ENCODE measurements at places on chromosomes 3 and 15.
A peak's percentile ranks its signal among the peaks of the same experiment; 100 is the strongest.

- no peak overlapping the region for H3K27ac ChIP-seq
- H3K27me3 ChIP-seq = peaks cover 29% of the 10 kb centered on the region
- DNase-seq = peak; percentile 14
- no peaks in the 10 kb centered on the region for H3K4me1 ChIP-seq
- no peak overlapping the region for H3K4me3 ChIP-seq
Measured at GRCh38 chr15:79283252-79284048, 928 bp downstream of the ANKRD34C start.

- no peaks in the 10 kb centered on the region for H3K36me3 ChIP-seq
- no peak overlapping the region for H3K4me3 ChIP-seq
- H3K4me1 ChIP-seq = peaks cover 30% of the 10 kb centered on the region
Measured at GRCh38 chr15:31214158-31214863, 112.3 kb upstream of the KLF13 start.

DNA sequence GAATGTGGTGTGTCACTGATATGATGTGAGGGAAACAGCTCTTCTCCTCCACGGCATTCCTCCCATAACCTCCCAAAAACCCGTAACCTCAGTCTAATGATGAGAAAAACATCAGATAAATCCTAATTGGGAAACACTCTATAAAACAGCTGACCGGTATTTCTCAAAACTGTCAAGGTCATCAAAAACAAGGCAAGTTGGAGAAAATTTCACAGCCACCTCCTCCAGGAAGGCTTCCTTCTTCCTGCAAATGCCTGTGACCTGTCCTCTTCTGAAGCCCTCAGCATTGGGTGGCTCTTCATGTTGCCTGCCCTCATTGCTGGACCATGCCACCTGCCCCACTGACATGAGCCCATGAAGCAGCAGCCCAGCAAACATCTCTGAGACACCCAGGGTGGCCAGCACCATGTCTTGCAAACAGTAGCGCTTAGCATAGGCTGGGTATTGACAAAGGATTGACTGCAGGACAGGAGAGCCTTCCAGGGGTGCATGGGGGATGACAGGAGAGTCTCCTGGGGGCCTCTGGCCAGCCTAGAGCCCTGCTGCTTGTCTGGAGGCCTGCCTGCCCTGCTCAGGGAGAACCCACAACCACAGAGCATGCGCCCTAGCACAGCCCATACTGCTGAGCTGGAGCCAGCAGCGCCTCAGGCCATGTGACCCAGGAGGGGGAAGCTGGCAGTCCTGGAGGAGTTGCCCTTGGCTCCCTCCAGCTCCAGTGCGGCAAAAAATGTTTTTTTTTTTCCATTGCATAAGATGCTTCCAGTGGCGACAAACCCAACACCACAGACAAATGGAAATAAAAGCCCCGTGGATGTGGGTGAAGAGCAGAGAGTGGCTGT is 49.7 kb downstream of the XXYLT1 start:
- no peaks in the 10 kb centered on the region for H3K27me3 ChIP-seq
- no peaks in the 10 kb centered on the region for H3K4me1 ChIP-seq
- H3K4me3 ChIP-seq = no peak overlapping the region
- no peak for DNase-seq
- H3K27ac ChIP-seq = no peak overlapping the region

DNA sequence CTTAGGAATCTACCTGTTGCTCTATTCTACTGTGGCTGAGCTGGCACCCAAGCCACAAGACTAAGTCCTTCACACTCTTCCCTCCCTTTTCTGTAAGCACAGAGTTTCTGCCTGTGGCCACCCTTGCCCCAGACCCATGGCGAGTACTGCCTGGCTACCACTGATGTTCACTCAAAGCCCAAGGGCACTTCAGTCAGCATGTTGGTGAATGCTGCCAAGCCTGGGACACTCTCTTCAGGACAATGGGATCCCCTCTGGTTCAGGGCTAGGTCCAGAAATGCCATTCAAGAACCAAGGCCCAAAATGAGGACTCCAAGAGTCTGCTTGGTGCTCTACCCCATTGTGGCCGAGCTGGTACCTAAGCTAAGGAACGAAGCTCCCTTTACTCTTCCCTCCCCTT is 184.2 kb downstream of the FGF12 start:
- H3K4me1 ChIP-seq = no peaks in the 10 kb centered on the region
- H3K36me3 ChIP-seq = no peaks in the 10 kb centered on the region
- H3K27ac ChIP-seq = no peak overlapping the region
- no peaks in the 10 kb centered on the region for H3K27me3 ChIP-seq
